ENCODE measurements at places on chromosomes 3 and 15. TPM values are rescaled to one million over a fixed set of nuclear protein-coding genes. Genes with fewer than 3 reads are reported as not detected.

Gene LHFPL4
- 0.69 TPM for total RNA-seq

Gene PRSS50
- not detected for total RNA-seq

Gene GPX1
- total RNA-seq = 247 TPM

Gene ACTC1
- total RNA-seq = not detected

Gene TMEM212
- total RNA-seq = not detected

Gene CDHR4
- total RNA-seq = 0.10 TPM

Gene EFHB
- not detected for total RNA-seq

Gene HACL1
- total RNA-seq = 0.91 TPM

Gene CACNA1D
- total RNA-seq = not detected

Gene CGNL1
- not detected for total RNA-seq

Gene GOLGB1
- total RNA-seq = 19.3 TPM

Gene FSD2
- total RNA-seq = not detected

Gene CEMIP
- 5.4 TPM for total RNA-seq

Gene GOLGA6D
- not detected for total RNA-seq

Gene CD86
- total RNA-seq = not detected

Gene GOLGA8T
- total RNA-seq = not detected

Gene CRYGS
- 0.66 TPM for total RNA-seq

Gene FBXL22
- total RNA-seq = not detected

Gene SH2D7
- not detected for total RNA-seq

Gene GOLGA6L7
- not detected for total RNA-seq

Gene TGM4
- total RNA-seq = not detected

GRCh38 chr3:149371723-149372114 is 5.7 kb downstream of the TM4SF1 start:
- DNase-seq = no peak

DNA sequence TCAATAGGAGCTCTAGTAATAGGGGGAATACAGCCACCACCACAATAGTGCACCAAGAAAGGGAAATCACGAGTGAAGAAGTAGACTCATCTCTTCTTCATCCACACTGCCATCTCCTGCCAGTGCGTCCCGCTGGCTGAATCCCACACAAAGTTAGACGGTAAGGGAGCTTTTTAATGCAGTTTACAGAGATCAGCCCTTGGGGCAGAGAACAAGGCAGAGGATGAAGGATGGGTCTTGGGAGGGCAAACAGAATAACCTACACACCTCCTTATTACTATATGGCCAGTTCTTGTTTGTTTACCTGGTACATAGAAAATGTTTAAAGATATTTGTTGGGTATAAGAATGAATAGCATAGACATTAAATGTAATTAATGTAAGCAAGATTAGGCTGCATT is 11.0 kb upstream of the DPH6 start:
- DNase-seq = no peak

GRCh38 chr3:15794842-15795650 is 2.7 kb downstream of the ANKRD28 start:
- no peak for DNase-seq

- no peak for DNase-seq
These were observed 5.5 kb downstream of the ADGRG7 start for GRCh38 chr3:100614941-100615340.

DNA sequence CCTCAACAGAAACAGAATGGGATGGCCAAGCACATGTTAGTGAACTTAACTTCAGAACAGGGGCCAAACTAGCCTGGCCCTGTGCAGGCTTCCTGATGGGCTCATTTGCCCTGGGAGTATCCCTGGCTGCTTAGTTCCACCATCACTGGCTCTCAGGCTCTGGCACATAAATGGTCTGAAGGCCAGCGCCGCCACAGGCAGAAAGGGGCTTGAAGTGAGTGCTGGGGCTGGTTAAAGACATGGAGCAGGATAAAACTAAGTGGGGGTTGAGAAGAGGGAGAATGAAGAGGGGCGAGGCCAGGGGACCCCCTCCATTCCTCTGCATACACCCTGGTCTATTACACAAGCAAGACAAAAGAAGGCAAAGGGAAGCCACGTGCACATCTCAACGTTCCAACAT is 12.2 kb downstream of the SLCO2A1 start:
- DNase-seq = no peak

DNA sequence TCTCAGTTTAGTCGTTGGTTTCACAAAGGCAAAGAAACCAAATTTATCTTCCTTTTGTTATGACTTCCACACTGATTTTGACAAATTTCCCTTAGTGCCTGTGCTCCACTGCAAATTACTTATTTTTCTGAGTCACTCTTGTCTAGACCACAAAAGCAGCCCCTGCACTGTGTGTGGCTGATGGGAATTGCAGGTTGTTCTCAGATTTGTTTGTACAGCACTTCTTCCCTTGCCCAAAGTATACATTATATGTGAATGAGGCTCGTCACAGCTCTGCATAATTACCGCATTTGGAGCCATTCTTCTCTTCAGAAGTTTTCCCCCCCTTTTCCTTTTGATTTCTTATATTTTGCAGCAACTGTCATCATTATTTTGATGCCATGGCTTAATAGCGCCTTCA is 354.2 kb upstream of the IL12A start:
- DNase-seq = no peak

GRCh38 chr15:66067687-66068086 is 185.9 kb downstream of the MEGF11 start:
- DNase-seq = no peak

DNA sequence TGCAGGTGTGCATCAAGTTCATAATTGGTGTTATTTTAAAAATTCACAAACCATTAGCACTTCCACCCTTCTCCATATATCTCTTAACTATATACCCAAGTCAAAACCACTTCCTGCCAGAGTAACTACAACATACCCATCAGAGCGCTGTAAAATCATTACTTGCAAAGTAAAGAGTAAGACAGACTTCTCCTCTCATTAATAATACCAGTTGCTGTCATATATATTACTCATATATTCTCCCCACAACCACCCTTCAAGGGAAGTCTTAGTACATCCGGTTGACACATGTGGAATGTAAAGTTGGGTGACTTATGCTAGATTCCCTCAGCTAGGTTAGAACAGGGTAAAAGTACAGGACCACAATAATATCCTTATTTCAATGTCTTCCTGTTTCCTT is 5.6 kb downstream of the TERC start:
- no peak for DNase-seq

- no peak for DNase-seq
These were observed 105.9 kb downstream of the DNAJB8 start for GRCh38 chr3:128360705-128361271.

- peak; percentile 98 for DNase-seq
These were observed 84.5 kb downstream of the WDR76 start for GRCh38 chr15:43911235-43911781.

DNA sequence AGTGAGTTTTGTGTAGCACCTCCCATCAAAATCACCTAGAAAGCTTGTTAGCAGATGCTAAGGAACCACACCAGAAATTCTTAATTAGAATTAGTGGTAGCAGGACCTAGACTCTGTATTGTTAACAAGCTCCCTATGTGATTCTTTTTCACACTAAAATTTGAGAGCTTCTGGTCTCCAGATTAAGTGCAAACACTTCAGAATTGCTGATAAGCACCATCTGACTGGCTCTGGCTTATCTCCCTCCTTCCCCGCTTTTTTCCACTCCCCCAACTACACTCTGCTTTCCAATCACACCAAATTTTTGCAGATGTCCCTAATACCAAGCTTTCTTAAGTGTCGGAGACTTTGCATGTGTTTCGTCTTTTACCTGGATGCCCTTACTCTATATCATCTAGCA is 410.1 kb upstream of the DPH6 start:
- no peak for DNase-seq

DNA sequence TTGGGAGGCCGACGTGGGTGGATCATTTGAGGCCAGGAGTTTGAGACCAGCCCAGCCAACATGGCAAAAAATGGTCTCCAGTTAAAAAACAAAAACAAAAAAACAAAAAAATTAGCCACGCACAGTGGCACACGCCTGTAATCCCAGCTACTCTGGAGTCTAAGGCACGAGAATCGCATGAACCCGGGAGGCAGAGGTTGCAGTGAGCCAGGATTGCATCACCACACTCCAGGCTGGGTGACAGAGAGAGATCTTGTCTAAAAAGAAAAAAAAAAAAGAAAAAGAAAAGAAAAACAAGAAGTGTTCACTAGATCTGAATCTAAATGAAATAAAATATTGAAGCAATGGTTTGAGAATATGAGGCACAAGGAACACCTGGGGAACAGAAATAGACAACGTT is 36.7 kb downstream of the SLC9A9 start:
- DNase-seq = no peak

- DNase-seq = no peak
These were observed 41.1 kb downstream of the VGLL3 start for GRCh38 chr3:86949850-86950249.

GRCh38 chr3:113606539-113607218 is 74.3 kb downstream of the SIDT1 start:
- DNase-seq = no peak

- no peak for DNase-seq
These were observed 219.1 kb upstream of the RGMA start for GRCh38 chr15:93308026-93308690.

GRCh38 chr3:43096761-43097160 is 9.1 kb downstream of the POMGNT2 start:
- no peak for DNase-seq

- DNase-seq = no peak
These were observed 4.6 kb downstream of the AAGAB start for GRCh38 chr15:67249830-67250229.

- DNase-seq = no peak
These were observed 47.5 kb upstream of the CHMP2B start for GRCh38 chr3:87179642-87180041.

DNA sequence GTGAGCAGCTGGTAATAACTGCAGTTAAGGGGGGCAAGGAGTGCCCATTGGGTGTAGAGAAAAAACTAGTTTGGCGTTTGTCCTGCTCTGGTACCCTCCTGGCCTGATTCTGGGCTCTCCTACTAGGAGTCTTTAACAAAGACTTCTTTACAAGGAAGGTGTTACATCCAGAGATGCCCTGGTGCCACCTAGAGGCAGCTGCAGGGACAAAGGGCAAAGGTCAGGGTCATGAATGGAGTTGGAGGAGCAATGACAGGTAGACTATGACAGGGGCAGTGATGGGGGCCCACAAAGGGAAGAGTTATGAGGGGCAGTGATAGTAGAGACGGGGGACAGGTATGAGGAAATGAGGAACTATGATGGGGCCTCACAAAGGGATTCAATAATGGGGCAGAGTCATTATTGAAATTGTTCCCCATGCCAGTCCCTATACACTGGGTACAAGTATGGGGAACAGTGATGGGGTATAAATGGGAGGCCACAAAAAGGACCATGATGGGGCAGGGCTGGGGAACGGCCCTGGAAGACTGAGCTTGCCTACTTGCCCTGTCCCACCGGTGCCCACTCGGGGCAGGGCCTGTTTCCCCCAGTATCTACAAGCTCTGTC is 7.9 kb downstream of the CCDC71 start:
- no peak for DNase-seq

- peak; percentile 66 for DNase-seq
These were observed 87.8 kb downstream of the C3orf85 start for GRCh38 chr3:109224333-109224732.

- no peak for DNase-seq
These were observed 25.8 kb upstream of the SCAANT1 start for GRCh38 chr3:63937661-63938651.

- DNase-seq = no peak
These were observed 151.4 kb downstream of the MEIS2 start for GRCh38 chr15:36948982-36949381.

DNA sequence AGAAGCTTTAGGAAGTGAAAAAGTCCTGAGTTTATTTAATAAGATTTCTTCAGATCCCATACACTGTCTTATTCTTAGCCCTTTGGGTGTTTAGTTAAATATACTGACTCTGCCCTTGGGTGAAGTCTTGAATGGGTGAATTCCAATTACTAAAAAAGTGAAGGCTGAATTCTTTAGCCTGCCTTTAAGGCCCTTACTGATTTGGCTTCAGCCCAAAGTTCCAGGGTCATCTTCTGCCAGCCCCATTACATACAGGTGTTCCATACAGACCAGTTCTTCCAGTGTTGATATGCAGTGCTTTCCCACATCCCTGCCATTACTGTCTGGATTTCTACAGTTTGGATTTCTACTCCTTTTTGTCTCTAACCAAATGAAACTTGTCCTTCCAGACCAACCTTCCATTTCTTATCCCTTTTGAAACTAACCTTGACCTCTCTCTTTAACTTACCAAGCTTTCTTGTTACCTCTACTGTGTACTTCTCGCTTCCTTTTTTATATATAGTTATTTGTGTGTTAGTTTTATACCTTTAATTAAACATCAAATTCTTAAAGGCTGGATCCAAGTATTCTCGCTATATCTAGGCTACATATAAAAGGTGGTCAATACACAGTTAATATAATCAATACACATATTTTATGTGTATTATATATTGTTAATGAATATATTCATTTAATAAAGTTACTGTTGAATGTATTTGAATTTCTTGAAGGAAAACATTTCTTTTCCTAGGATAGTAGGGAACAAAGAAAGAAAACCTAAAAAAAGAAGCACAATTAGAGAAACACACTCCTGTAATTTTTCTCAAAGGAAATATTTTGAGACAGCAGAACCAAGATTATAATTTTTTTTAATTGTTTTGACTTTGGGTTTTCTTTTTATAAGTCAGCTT is 15.0 kb downstream of the MBNL1 start:
- no peak for DNase-seq

DNA sequence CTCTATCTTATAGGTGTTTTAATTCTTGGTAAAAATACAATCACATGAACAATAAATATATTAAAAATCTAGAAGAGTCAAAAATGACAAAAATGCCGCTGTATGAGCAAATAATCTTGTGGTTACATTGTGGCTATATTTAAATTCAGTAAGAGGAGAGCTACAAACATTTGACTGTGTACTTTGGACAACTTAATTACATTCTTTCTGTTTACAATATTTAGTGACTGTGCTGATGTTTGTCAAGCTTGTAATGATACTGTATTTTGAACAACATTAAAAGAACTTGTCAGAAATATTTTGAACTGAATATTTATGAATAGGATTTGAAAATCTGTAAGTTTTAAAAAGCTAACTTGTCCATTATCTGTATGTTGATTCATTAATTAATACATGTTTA is 598.3 kb downstream of the SI start:
- no peak for DNase-seq

GRCh38 chr3:108719178-108719806 is 37.9 kb downstream of the RETNLB start:
- DNase-seq = no peak

GRCh38 chr15:36818260-36818659 is 238.8 kb downstream of the CDIN1 start:
- no peak for DNase-seq

- DNase-seq = no peak
These were observed 13.1 kb upstream of the CP start for GRCh38 chr3:149234671-149235245.

- DNase-seq = no peak
These were observed 45.4 kb downstream of the LIPC start for GRCh38 chr15:58477170-58477569.

- no peak for DNase-seq
These were observed 143.8 kb downstream of the PLD1 start for GRCh38 chr3:171666516-171666915.

- DNase-seq = no peak
These were observed 2.8 kb upstream of the XCR1 start for GRCh38 chr3:46029953-46030543.
